H7 (cell line): ENCODE measurements at places on chromosomes 11 and 22. TPM values are rescaled to one million over a fixed set of nuclear protein-coding genes. Genes with fewer than 3 reads are reported as not detected.
A peak's percentile ranks its signal among the peaks of the same experiment; 100 is the strongest.

APOC3 gene
- total RNA-seq = not detected in 2 replicates

OR5F1 gene
- not detected in 2 replicates for total RNA-seq

C11orf86 gene
- 0.21 and 0.26 TPM in 2 replicates for total RNA-seq

- peak; percentile 63 for DNase-seq
Measured at GRCh38 chr22:42314709-42315391, 44.4 kb upstream of the TCF20 start.

- DNase-seq = no peak
Measured at GRCh38 chr11:47510209-47510608, 42.7 kb downstream of the CELF1 start.

- DNase-seq = no peak
Measured at GRCh38 chr11:41714101-41714500, 254.6 kb upstream of the LRRC4C start.

FGF3 gene
- total RNA-seq = 0.15 TPM in 1 of 2 replicates, not detected in the other
